ENCODE measurements at places on chromosomes 4 and X.

DNA sequence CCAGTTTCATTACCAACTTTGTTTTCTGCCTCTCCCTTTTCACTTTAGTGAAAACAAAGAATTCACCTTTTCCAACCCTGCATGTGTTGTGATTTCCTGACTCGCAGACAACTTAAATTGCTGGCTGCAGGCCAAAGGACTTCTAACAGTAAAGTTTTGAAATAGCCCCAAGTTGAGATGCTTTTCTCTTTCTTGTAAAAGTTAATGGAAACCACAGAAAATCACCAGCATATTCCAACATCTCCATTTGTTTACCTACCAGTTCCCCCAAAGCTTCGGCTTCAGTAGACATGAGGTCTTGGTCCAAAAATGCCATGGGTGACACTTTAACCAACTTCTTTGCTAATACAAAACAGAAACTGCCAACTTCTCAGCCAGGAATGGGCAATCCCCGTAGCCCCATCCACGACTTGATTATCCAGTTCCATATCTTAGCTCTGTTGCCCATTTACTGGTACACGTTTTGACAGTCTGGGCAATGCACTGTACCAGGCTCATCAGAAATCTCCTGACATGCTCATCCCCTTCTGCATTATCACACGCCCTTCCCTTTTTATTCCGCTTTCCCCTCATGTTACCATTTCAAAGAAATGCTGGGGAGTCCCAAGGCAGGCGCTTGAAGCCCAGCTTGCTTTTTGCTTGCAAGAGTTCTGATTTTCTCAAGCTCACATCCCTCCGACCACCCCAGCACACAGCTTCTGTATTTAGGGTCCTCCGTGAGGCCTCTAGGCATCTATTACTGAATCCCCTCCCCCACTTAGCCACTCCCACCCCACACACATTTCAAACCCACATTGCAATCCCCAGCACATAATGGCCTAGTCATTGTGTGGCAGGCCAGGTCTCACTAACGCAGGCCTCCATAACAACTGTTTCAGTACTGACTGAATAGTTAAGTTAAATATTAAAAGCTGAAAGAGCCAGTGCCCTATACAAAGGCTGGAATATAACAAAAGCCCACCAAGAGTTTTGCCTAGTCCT, 137.9 kb upstream of the S100G start:
- DNase-seq, result no peak

DNA sequence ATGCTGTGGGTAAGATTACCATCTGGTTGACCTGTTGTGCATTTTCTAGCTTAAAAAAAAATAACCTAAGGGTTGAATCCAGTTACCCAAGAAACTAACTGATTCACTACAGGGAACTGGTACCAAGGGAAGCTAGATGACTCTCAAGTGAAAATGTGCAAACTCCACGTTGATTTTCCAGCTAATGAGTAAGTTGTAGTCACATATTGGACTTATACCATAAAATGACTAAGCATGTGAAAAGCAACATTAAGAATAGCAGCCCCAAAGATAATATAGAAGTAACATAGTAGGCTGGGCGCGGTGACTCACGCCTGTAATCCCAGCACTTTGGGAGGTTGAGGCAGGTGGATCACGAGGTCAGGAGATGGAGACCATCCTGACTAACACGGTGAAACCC, 270.9 kb downstream of the SPRY1 start:
- no peak for DNase-seq

DNA sequence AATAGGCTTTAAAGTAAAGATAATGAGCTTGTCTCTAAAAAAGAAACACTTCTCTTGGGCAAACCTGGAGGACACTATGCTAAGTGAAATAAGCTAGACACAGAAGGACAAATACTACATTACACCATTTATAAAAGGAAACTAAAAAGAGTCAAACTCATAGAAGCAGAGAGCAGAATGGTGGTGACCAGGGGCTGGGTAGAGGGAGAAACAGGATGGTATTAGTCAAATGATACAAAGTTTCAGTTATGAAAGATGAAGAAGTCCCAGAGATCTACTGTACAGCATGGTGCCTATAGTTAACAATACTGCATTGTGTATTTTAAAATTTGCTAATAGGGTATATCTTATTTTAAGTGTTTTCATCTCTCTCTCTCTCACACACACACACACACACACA, 28.5 kb downstream of the ACSL4 start:
- no peak for DNase-seq

GRCh38 chrX:114049063-114049462, 534.8 kb upstream of the HTR2C start:
- DNase-seq, result no peak

DNA sequence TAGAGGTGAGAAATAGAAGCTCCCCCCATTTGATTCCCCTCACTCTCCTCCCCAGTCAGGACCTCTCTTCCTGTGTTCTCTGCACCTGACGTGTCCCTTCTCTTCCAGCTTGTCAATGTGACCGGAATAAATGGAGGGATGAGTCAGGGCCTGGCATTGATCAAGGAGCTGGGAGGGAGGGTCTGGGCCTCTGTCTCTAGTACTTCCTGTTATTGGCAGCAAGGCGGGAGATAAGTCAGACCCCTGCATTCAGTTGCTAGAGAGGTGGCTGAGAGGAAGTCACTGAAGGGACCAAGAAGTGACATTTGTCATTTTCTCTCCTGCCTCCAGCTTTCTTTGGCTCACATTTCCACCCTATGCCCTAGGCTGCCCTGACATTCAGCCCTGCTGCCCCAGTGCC, 35.1 kb upstream of the ZNF41 start:
- no peak for DNase-seq

- DNase-seq, result no peak
Measured at GRCh38 chr4:72997409-72997808, 72.1 kb downstream of the COX18 start.

DNA sequence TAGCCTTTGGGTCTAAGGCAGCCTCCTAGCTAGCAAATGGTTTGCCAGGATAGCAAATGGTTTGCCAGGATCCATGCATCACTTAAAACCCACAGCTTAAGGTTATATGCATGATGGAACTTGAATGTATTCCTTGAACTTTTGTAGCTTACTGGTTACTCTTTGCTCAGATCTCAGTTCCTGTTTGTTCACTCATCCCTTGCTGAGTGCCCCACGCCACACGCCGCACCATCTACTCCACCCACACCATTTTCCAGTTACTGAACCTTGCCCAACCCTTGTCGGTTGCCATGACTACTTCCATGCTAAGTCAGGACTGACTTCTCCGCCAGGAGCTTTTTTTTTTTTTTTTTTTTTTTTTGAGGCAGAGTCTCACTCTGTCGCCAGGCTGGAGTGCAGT, 29.5 kb upstream of the XIAP start:
- DNase-seq, result no peak

DNA sequence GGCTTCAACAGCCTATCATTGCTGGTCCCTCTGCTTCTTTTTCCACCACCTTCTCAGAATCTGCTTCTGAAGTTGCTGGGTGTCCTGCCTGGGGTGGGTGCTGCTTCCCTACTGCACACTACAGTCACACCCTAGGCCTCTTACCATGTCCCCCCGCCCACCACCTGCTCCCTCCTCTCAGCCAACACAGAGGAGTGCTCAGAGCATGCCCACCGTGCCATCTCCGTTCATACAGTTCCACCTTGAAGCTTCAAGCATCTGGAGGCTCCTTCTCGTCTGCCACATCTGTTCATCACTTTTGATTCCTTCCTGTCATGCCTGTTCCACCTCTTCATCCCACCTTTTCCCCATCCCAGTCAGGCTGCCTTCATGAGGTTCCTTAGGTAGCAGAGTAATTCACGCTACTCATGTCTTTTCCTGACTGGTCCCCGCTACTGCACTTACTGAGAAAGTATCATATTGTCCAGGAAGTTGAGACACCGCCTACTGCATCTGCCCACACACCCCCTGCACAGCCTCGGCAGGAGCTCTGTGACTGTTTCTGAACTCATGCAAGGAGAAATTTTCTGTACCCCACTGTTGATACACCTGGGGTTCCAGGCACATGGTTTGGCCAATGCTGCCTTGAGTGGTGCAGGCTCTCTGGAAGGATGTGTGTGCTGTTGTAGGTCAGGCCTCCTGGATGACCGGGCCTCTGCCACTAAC, 39.5 kb downstream of the HADH start:
- no peak for DNase-seq

DNA sequence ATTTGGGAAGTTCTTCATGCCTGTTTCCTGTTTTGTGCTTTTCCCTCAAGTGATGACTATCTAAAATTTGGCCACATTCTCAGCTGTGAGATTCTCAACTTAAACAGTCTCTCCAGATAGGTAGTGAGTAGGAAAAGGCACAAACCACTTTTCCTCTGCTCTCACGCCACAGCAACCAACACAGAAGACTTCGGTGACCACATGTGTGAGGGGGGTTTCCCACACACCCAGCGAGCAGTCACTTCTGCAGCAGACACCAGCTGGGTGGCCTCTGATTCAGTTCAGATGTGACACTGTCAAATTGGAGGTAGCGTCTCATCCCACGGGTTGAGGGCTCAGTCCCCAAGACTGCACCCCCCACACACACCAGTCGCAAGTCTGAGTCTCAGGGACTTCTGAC, 25.1 kb upstream of the CLDN34 start:
- DNase-seq, result no peak

GRCh38 chr4:3193531-3194203, 55.3 kb upstream of the MSANTD1 start:
- no peak for DNase-seq

GRCh38 chr4:183318656-183319055, 1.4 kb downstream of the CLDN22 start:
- DNase-seq, result no peak

DNA sequence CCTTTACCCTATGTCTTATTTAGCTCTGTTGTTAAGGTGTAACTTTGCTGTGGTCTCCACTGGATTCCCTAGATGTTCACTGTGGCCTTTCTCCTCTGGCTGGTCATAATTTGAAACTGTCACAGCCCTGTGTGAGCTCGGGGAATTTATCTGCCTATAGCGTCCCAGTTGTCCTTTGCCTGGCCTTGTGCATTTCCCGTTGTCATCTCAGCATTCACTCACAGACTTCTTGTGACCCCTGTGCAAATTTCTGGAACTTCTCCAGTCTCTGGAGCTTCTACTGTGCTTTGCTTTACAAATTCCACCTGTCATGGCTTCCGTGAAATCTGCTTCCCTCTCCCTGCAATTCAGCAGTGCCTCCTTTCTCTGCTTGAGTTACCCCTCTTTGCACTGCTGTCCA, 106.7 kb downstream of the WWC2 start:
- DNase-seq, result no peak

GRCh38 chr4:37068580-37068979, 176.0 kb upstream of the NWD2 start:
- DNase-seq, result no peak

DNA sequence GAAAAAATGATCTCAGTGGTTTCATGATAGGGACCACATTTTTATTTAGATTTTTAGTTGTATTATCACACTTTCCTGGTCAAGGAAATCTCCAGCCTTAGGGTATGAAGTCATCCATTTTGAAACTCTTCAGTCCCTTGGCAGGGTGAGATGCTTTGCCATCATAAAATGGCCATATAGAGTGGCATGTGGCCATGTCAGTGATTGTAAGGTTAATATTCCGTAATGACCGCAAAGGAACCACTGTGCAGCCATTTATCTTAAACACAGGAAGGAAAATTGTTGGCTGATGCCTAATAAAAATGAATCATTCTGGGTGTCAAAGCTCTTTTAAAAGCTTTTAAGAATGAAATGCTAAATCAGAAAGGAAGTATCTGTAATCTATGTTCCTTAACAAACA, 35.6 kb downstream of the COMMD8 start:
- no peak for DNase-seq

DNA sequence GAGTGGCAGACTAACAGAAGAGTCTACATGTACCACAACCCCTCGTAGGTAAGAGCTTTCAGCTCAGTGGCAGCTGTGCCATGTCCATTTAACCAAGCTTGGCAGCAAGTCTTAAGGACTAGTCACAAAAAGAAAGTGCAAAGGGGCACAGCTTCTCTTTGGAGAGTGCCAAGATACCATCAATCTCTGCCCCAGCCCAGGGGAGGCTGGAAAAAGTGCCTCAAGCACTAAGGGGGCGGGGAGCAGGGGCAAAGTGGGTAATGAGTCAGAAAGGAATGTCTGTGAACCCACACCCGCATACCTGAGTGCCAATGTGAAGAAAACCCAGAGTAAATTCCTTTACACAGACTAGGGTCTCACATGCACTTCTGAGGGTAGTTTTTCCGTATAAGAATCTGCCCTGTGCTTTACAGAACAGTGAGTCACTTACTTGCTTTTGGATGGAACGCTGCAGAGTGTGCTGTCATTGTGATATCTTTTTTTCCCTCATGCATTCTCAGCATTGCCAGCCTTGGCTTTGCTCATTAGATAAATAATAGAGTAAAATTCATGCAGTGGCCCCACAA, 219.8 kb downstream of the ZNF674 start:
- DNase-seq, result no peak

GRCh38 chr4:174365018-174365587, 81.4 kb downstream of the CEP44 start:
- DNase-seq, result peak; percentile 31

- DNase-seq, result no peak
Measured at GRCh38 chrX:92241249-92241648, 462.1 kb downstream of the PCDH11X start.

DNA sequence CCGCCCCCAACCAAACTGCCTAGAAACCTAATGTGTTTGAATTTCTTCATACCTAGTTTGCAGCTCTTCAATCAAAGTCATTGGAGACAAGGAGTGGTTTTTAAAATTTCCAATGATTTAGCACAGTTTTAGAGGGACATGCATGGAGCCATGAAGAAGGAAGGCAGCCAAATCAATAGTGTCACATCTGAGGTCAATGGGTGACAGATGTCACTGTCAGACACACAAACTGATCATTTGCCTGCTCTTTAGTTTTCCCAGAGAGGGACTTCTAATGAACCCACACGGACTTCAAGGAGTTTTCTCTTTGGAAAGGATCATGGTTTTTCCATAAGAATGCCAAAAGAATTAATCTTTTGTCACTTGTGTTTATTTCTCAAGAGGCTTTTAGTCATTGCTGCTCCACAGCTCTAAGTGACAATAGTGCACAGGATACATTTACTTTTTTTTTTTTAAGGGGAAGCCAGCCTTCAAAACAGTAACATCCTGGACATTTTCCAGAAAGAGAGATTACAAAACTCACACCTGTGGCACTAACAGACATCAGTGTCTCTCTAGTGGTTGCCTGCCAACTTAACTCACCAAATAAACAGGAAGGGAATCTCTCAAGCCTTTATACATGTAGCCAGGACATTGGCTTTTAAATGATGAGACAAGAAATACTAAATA, 251.1 kb upstream of the DIAPH2 start:
- no peak for DNase-seq

GRCh38 chrX:129957241-129958082, 25.0 kb upstream of the BCORL1 start:
- DNase-seq, result no peak

DNA sequence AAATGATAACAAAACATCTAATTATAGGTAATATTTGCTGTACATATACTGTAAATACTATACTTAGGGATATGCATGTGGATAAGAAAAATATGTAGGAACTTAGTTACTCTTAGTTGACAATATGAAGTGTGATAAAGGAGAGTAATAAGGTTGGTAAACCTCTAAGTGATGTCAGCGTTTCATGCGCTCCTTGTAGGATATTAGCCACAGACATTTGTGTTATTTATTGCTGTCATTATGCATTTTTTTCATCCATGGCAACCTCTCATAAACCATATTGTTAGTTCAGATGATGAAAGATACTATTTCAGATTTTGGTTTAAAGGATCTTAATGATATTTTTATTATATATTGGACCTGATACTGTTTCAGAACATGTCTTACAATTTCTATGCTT, 298.1 kb upstream of the PITX2 start:
- DNase-seq, result no peak

GRCh38 chr4:84385203-84385602, 113.9 kb downstream of the NKX6-1 start:
- no peak for DNase-seq

GRCh38 chr4:3683077-3683743, 83.0 kb upstream of the ADRA2C start:
- no peak for DNase-seq

GRCh38 chr4:173332963-173333657, 1.0 kb downstream of the HMGB2 start:
- no peak for DNase-seq

Measured in midbrain (tissue), 1 donor.